Gastroesophageal sphincter (tissue), 4 donors: ENCODE measurements at places on chromosomes 16 and 17. TPM values are rescaled to one million over a fixed set of nuclear protein-coding genes. Genes with fewer than 3 reads are reported as not detected.

DHX58 gene
- 21.3 TPM for total RNA-seq

MT1E gene
- total RNA-seq: 156 TPM

TBC1D3E gene
- total RNA-seq: not detected

DNA sequence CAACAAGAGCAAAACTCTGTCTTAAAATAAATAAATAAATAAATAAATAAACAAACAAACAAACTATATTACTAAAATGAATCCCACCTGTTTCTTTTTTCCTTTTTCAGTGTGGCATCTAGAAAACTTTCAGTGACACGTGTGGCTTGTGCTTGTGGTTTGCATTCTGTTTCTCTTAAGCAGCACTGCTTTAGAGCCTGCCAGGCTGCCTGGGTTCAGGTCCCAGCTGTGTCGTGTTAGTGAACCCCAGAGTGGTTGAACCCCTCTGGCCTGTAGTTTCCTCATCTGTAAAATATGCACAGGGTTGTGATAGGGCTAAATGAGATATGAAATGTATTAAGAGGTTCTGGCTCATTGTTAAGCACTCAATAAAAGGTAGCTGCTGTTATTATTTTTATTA is 12.1 kb upstream of the EPN3 start:
- no peak for ATAC-seq

DNA sequence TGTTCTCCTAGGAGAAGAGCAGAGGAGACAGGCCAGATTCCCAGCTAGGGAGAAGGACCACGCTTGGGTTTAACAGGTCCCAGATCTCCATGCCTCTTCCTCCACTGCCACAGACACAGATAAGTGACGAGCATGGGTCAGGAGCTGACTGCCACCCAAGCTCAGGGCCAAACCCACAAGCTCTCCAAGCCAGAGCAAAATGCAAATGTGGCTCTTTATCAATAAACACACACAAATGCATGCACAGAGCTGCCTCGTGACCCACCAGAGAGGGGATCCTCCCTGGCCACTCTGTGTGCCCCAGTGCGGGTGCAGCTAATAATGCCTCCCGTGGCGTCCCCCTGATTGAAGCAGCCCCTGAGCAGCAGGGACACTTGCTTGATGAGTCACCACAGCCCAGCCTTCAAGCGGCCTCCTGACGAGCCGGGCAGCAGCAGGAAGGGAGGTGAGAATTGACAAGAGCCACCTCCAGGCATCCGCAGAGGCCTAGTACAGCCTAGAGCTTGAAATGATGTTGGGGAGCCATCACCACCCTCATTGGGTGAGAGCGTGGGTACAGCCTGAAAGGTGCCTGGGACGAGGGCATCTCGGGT is 143.9 kb downstream of the CCDC182 start:
- ATAC-seq: no peak

DNA sequence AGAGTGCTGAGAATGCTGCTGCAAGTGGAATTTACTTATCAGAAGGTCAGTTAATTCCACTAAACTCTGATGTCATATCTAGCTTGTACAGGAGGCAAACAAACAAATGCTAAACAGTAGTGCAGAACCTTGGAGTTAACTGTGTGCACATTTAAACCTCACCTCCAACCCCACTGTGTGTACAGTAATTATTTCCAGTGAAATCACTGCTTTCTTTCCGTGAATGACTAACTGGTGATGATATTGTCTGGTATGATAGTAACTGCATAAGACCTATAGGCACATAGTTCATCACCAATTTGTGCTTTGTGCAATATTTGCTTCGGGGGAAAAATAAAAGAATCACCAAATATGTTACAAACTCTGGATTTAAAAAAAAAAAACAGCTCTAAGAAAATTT is 492.5 kb upstream of the HSBP1 start:
- no peak for ATAC-seq

DNA sequence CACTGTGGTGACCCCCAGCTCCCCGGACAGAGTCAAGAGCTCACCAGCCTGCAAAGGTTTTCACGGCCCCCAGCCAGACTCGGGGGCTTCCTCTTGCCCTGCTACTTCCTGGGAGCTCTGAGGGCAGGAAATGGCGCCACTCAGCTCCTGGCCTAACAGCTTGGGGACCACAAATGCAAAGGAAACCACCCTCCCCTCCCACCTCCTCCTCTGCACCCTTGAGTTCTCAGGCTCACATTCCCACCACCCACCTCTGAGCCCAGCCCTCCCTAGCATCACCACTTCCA is 375 bp upstream of the SPN start:
- ATAC-seq: no peak

DNA sequence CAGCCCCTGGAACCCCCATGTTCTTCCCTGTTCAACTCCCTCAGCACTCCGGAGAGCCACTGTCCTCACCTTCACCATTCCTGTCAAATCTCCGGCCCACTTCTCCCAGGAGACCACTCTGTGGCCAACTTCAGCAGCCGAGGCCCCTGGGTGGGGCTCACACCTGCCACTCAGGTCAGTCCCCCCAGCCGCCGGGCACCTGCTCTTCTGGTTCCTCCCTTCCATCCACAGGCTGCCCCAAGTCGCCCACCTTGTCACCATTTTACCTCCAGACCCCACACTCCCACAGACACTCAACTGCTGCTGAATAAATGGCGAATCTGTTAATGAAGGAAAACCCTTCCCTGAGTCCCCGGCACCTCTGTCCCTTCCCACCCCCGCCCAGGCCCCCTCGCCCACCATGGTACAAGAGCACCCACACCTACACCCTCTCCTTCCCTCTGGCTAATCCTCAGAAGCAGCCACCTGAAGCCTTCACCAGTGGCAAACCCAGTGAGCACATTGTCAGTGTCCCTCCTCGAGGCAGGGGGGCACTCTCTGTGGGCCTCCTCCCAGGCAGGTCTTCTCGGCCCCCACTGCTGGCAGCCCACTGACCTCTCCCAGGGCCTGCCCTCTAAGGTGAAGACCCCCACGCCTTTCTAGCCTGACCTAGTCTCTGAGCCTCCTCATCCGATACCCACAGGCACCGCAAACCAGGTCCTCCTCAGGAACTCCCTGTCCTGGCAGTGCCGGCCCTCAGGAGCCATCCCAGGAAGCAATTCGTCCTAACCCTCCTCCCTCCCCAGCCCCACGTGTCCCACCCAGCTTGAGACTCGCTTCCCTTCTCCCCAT is 8.2 kb downstream of the CANT1 start:
- ATAC-seq: no peak

DNA sequence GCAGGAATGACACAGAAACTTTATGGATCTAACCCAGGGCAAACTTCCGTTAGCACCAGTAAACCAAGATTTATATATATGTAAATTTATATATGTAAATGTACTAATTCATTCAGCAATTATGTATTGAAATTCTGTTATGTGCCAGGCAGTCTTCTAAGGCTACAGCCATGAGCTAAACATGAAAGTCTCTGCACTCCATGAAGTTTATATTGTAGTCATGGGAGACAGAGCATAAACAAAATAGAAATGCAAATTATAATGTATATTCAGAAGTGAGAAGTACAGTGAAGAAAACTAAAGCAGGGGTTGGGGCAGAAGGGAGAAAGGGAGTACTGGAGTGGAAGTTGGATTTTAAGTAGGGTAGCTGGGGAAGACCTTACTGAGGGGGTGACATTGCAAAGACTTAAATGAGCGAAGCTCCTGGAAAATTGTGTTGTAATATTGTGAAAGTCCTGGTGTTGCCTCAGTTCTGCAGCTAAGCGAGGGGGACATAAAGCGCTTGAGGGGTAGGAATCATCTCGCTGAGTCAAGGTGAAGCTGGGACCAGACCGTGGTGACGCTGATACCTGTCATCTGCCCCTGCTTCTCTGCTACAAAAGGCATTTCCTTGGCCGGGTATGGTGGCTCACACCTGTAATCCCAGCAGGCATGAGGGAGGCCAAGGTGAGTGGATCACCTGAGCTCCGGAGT is 64.8 kb downstream of the YPEL2 start:
- no peak for ATAC-seq

DNA sequence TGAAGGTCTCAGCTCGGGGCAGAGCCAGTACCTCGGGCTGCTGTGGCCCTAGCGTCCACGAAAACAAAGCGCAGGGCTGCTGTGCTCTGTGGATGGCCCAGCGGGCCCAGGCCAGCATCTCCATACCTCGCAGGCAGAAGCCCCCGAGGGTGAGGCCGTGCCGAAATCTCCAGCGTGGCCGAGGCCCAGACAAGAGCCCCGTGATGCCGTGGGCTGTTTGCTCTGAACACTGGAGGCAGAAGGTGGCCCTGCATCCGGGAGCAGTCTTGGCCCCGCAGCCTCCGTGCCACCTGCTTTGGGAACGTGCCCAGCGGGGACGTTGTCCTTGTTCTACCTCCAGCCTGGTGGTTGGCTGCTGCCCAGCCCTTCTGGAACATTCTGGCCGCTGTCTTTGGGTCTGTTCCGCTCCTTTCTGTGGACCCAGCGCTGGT is 121.4 kb downstream of the BANP start:
- ATAC-seq: no peak
